Activated naive CD4-positive, alpha-beta T cell treated with anti-CD3 and anti-CD28 coated beads for 36 hours (primary cell): ENCODE measurements at places on chromosomes 7 and 10.

GRCh38 chr7:11170175-11170574 is 196.5 kb downstream of the PHF14 start:
- no peak for DNase-seq

GRCh38 chr10:22958338-22958737 is 30.5 kb downstream of the ARMC3 start:
- no peak for DNase-seq

DNA sequence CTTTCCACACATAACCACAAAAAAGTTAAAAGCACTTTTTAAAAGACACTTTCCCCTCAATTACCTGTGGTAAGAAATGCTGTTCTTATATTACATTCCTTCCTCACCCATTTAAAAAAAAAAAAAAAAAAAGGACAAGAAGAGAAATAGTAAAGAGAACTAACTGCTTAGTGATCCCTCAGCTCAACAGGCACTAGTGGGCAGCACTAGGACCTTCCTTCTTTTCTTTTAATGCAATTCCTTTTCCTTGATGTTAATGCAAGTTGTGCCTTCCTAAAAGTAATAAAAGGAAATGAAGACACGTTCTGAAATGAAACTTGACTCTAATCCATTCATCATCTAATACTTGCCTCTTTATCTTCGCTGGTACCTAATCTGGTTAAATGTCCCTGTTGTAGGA is 189.7 kb downstream of the TCF7L2 start:
- DNase-seq: no peak

DNA sequence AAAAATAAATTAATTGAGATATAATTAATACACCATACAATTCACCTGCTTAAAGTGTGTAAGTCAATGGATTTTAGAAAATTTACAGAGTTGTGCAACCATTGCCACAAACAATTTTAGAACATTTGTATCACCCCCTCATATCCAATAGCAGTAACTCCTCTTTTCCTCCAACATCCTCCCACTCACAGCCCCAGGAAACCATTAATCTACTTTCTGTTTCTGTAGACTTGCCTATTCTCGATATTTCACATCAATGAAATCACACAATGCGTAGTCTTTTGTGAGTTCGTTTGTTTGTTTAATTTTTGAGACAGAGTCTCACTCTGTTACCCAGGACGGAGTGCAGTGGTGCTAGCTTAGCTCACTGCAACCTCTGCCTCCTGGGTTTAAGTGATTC is 13.7 kb upstream of the HERC4 start:
- DNase-seq: peak; percentile 22

- no peak for DNase-seq
Observed at GRCh38 chr7:17532861-17533404, 234.5 kb downstream of the AHR start.

DNA sequence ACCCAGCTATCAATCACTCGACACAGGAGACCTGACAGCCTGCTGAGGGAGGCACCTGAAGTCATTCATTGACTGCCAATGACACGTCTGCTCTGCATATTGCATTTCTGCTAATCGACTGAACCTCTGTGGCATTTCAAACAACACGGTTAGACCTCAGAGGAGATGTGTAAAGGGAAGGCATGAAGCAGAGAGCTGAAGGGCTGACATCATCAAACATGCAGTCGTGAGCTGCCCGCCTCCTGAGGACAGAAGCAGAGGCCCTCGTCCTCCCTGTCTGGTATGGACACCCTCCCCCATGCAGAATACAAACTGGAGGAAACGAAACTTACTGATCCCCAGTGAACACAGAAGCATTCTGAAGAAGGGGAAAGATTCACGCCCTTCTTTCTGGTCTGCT is 462.6 kb upstream of the MGMT start:
- no peak for DNase-seq

DNA sequence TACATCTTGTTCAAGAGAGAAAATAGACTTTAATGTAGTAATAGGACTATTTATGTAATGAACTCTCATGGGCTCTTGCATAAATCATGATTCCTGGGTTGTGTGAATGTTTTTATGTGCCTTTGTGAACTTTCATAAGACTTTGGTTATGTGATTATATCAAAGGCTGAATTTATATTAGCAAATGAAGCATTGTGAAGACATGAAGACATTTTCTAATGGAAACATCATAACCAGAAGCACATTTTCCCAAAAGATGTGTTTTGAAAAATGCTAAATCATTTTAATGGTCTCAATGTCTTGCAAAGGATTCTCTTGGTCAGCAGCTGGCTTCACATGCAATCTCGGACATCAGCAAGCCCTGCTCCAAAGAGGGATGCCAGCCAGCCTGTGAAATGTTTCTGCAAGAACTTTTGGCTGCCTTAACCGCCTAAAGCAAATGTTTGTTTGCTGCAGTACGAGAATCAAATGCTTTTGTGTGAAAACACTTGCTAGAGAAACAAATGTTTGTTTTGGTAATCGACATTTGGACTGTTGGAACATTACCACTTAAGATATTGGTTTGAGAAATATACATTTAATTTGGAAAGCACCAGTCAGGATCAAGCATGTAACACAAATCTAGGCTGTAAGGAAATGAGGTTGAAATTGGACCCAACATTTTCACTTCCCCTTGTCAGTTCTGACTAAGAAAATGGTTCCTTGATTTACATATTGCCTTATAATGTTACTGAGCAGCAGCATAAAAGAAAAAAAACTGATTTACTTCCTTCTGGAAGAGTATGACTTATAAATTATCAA is 102.1 kb downstream of the RTKN2 start:
- no peak for DNase-seq

- no peak for DNase-seq
Observed at GRCh38 chr7:39621261-39621660, 2.1 kb upstream of the RALA start.

DNA sequence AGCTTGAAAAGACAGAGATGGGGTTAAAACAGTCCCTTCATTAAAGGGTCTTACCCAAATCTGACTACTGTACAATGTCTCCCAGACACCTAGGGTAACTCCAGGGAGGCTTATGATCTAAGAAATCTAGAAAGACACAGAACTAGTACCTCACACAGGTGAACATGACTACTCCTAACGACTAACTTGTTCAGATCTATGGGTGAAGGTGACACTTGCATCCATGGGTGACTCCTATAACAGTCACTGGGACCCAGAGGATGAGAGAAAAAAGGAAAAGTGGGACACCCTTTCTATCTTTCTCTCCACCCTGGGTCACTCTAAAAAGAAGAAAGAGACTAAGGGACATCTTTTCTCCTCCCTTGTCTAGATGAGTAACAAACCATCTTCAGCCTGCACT is 19.2 kb downstream of the AKR1C8 start:
- DNase-seq: no peak

- DNase-seq: no peak
Observed at GRCh38 chr7:146655928-146656797, 539.6 kb downstream of the CNTNAP2 start.

DNA sequence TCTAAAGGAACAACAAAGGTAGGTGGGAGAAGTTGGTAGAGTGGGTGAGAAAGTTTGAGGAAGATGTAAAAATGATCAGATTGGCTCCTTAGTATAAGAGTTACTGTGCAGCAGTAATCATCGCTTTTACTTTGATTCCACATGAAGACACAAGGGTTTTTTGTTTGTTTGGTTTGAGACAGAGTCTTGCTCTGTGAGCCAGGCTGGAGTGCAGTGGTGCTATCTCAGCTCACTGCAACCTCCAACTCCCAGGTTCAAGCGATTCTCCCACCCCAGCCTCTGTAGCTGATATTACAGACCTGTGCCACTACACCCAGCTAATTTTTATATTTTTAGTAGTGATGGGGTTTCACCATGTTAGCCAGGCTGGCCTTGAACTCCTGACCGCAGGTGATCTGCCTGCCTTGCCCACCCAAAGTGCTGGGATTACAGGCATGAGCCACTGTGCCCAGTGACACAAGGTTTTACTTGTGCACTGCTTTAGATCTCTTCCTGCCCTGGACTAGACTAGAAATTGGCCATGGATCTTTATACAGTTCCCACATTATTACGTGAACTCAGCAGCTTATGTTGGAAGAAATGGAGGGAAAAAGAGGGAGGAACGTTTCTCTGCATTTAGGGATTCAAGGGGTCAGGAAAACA is 10.7 kb downstream of the LUC7L2 start:
- DNase-seq: no peak

DNA sequence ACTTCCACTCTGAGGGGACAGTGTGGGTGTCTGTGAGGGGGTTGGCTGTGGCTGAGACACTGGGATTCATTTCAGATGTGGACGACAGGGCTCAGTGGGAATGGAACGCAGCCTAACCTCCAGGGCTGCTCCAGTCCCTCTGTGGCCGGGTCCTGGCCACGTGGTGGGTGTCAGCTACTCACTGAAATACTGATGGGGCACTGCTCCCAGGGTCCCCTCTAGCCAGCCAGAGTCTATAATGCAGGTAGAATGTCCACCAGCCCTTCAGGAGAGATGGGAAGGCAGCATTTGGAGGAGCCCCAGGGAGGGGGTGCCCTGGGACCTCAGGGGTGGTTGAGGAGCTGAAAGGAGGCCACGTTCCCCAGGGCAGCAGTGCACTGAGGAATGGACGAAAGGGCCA is 87.2 kb upstream of the LANCL2 start:
- DNase-seq: no peak

GRCh38 chr10:6364283-6364682 is 161.6 kb downstream of the PFKFB3 start:
- DNase-seq: no peak

GRCh38 chr7:120259386-120259785 is 13.6 kb upstream of the KCND2 start:
- no peak for DNase-seq

DNA sequence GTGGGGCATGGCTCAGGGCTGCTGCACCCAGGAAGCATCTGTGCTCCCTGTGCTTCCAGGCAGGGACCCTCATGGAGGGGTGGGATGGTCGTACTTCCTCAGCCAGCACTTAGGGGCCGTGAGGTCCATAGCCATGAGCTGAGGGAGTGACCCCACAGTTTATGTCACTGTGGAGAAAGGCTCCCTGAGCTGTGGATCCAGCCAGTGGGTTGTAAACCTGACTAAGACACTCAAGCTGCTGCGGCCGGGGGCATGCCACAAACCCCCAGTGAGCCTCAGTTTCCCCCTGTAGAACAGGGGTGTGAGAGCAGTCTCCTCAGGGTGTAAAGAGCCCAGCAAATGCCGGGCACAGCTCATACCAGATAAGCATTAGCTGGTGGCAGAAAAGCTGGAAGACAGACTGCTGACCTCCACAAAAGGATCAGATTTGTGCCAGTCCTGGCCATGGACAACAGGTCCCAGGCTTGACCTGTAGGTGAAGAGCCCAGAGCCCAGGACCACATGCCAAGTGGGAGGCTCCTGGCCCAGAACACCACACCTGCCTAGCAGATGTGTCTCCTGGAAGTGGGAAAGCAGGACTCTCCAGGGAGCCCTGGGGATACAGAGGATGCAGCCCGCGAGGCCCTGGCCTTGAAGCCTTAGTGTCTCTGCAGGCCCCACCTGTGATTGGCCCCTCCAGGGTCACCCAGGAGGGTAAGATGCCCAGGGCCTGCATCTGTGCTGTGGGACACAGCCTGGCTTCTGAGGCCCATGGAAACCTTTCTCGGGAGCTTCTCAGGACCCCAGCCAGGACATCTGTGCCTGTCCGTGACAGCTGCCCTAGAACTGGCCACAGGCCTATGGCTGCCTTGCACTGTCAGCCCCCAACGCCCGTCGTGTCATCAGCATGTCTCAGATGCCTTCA is 78.1 kb upstream of the RET start:
- no peak for DNase-seq

DNA sequence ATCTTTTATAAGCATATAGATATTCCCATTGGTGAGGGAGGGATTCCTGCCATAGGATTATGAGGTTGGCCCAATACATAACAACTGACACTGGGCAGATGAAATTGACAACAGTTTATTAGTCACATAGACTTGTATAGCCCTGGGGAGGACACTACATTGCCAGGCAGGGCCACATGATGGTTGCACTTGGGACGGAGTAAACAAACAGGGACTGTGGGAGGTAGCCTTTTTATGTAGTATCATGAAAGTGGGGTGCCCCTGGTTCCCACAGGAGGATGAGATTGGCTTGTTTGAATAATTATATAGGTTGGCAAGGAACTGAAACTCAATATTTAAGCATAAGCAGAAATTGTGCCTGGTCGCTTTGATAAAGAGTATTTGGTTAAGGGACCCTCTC is 23.5 kb downstream of the TRIM24 start:
- DNase-seq: no peak
